ENCODE measurements at places on chromosomes 1 and 21. TPM values are rescaled to one million over a fixed set of nuclear protein-coding genes. Genes with fewer than 3 reads are reported as not detected.

SPRR2F gene
- total RNA-seq = not detected

MFAP2 gene
- total RNA-seq = not detected

DNA sequence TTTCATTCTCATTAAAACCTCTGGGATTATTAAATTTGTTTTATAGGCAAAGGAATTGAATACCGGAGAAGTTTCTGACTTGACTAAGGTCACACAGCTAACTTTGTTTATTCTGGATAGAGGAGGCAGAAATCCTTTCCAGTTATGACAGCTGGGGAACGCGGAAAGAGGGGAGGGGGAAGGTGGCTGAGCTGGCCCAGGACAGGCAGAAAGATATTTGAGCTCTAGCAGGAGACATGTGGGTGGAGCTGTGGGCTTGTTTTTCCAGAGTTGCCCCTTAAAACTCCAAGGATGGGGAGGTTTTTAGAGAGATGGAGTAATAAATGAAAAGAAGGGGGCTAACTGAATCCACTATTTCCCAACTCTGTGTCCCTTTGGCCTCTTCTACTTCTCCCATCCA, 27.8 kb downstream of the FOXD2 start:
- H3K27me3 ChIP-seq = peaks cover 5% of the 10 kb centered on the region
- H3K36me3 ChIP-seq = no peaks in the 10 kb centered on the region
- no peak overlapping the region for H3K4me3 ChIP-seq
- DNase-seq = no peak
- H3K4me1 ChIP-seq = no peaks in the 10 kb centered on the region
- no peak overlapping the region for H3K27ac ChIP-seq

DNA sequence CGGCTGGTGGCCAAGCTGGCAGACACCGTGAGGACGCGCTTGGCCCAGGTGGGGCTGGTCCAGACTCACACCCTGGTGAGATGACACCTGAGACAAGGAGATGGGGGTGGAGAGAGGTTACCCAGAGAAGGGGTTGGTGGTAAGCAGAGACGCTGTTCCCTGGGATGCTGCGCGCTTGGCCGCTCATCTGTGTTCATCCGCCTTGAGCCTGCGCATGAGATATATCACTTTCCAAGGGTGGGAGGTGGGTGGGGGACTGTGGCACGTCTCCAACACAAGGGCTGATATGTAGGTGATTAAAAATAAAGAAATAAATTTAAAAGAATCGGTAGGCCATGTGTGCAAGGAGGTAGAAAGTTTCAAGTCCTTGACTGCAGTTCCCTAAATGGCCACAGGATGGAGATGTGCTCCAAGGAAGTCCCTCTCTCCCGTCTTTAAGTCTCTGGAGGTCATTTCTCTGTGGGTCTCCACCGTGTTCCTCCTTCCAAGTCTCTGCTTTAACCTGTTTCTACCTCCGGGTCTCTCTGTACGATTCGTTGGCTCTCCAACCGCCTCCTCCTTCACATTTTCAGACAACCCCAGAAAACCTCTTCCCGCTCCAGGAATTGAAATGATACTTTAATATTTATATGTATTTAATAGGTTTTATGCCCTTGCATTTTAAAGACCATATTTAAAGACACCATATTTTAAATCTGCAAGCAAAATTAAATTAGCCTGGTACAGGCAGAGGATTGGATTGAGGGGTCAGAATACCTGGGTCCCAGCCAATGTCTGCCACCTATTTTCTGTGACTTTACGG, 4.5 kb downstream of the TTC24 start:
- no peaks in the 10 kb centered on the region for H3K27me3 ChIP-seq
- no peak overlapping the region for H3K4me3 ChIP-seq
- DNase-seq = peak; percentile 65
- no peaks in the 10 kb centered on the region for H3K36me3 ChIP-seq
- no peak overlapping the region for H3K27ac ChIP-seq

DNA sequence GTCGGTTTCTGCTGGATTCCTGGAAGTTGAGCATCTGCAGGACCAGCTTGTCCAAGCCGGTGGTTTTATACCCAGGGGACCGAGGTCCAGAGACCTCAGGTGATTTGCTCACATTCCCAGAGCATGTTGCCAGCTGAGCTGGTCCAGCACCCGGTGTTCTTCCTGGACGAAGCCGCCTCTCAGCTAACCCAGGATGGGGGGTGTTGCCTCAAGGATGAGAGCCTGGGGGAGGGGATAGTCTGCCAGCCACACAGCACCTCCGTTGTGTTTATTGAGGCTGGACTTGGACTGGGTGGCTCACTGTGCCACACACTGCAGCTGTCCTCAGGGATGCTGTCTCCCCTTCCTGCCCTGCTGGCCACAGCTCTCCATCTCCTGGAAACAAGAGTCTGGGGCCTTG, 1.5 kb downstream of the TMEM201 start:
- no peak overlapping the region for H3K4me3 ChIP-seq
- no peaks in the 10 kb centered on the region for H3K36me3 ChIP-seq
- no peaks in the 10 kb centered on the region for H3K27me3 ChIP-seq
- peaks cover 42% of the 10 kb centered on the region for H3K4me1 ChIP-seq
- no peak overlapping the region for H3K27ac ChIP-seq
- no peak for DNase-seq

DNA sequence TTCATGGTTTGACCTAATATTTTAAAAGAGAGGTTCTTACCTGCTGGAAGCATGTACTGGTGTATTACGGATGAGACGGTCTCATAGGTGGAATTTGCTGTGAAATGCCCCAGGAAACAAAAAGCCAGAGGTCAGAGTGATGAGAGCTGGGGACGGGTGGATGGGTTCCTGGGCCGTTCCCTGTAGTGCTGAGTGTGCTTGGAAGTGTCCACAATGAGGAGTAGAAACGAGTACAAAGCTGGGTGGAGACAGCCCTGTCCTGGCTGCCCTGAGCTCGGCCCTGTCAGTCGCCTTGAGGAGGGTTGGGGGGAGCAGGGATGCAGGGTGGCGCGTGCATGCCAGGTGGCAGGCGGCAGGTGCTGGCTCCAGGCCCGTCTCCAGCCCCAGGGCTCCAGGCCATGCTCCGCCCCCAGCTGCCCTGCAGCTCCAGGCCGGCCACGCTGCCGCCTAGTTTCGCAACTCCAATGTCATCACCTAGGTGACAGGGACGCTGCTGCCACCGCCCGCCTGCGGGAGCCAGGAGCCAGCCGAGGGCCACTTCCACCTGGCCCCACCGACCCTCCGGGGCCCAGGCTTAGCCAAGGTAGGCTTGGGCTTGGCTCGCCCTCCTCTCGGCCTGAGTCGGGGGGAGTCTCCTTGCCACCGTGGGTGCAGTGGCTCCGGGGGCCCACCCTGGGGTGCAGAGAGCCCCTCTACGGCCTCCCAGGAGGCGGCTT, 16.4 kb downstream of the TP73 start:
- no peak for DNase-seq
- H3K4me1 ChIP-seq = no peaks in the 10 kb centered on the region
- H3K27ac ChIP-seq = no peak overlapping the region
- H3K4me3 ChIP-seq = no peak overlapping the region
- no peaks in the 10 kb centered on the region for H3K27me3 ChIP-seq
- no peaks in the 10 kb centered on the region for H3K36me3 ChIP-seq

DNA sequence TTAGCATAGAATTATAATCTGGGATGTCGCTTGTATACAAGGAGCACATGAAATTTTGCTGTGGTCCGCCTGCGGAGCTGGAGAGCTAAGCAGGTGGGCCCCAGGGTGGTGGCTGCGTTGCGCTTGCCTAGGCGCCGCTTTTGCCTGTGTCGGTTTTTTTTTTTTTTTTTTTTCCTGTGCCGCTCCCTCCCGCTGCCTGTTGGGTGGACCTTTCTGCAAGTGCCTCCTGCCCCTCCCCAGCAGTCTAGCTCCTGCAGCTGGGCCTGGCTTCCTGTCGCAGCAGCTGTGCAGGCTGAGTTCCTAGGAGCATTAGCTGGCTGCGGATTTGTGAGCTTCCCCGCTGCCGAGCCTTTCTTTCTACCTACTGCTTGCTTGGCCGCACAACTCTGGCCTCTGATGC, 20.6 kb downstream of the PYHIN1 start:
- peaks cover 34% of the 10 kb centered on the region for H3K36me3 ChIP-seq
- peaks cover 9% of the 10 kb centered on the region for H3K4me1 ChIP-seq
- H3K27ac ChIP-seq = no peak overlapping the region
- no peak for DNase-seq

DNA sequence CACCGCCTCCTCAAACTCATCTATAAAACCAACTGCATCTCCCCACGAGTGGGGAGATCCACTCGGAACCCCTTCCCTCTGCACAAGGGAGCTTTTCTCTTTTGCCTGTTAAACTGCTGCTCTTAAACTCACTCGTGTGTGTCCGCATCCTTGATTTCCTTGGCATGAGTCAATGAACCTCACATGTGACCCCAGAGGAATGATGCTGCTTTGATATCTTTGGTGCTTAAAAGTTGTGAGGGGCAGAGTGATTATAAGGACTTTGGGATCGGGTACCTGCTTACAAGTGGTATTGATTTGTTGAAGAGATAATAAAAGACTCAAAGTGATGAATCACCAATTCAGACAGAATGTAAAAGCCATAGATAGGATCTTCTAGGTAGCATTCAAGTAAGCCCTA, 125.3 kb downstream of the GREM2 start:
- H3K4me3 ChIP-seq = no peak overlapping the region
- DNase-seq = no peak
- no peaks in the 10 kb centered on the region for H3K36me3 ChIP-seq
- no peaks in the 10 kb centered on the region for H3K4me1 ChIP-seq

GRCh38 chr1:204705888-204706837, 20.6 kb upstream of the LRRN2 start:
- DNase-seq = no peak
- H3K4me1 ChIP-seq = peaks cover 8% of the 10 kb centered on the region
- H3K27ac ChIP-seq = no peak overlapping the region
- H3K36me3 ChIP-seq = no peaks in the 10 kb centered on the region
- H3K4me3 ChIP-seq = no peak overlapping the region
- no peaks in the 10 kb centered on the region for H3K27me3 ChIP-seq

DNA sequence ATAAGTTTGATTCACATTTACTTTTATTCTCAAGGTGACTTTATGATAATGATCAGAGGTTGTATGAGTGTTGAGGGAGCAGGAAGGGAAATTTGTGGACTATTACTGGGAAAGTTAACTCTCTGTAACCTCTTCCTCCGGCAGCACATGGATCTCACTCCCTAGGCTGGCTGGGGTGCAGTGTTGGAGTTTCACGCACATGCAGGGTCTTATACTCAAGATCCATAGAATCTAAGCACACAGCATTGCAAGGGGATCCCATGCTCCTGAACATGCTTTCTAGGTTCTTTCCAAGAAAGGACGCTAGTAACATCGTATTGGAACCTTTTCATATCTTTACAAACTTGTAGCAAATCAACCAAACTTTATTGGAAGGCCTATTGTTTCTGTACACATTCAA, 757.6 kb upstream of the TPTE start:
- H3K36me3 ChIP-seq = no peaks in the 10 kb centered on the region
- H3K4me3 ChIP-seq = no peak overlapping the region
- H3K4me1 ChIP-seq = no peaks in the 10 kb centered on the region
- H3K27me3 ChIP-seq = no peaks in the 10 kb centered on the region

- no peak overlapping the region for H3K4me3 ChIP-seq
- H3K36me3 ChIP-seq = no peaks in the 10 kb centered on the region
- peak; percentile 55 for DNase-seq
- H3K4me1 ChIP-seq = no peaks in the 10 kb centered on the region
Observed at GRCh38 chr1:108897865-108898720, 21.3 kb downstream of the GPSM2 start.

GRCh38 chr1:223248770-223249140, 105.7 kb upstream of the TLR5 start:
- DNase-seq = peak; percentile 63
- no peaks in the 10 kb centered on the region for H3K36me3 ChIP-seq
- H3K4me1 ChIP-seq = peaks cover 38% of the 10 kb centered on the region
- H3K27me3 ChIP-seq = no peaks in the 10 kb centered on the region

ABCA4 gene
- total RNA-seq = not detected

TMEM52 gene
- not detected for total RNA-seq

DNA sequence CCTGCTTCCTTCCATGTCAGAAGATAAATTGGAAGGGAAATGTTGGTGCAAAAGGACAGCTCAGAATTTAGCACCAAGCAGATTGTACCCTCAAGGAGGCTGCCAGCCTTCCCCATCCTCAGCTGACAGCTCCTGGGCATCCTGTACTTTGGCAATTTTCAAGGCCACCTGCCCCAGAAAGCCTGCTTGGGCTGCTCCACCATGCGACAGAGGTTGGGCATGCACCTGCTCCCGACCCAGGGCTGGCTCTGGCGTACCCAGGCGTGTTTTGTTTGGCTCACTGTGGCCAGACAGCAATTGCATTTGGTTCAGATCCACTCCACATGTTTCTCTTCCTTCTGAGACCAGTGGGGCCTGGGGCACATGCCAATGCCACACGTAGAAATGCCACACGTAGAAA, 547.8 kb downstream of the NPHP4 start:
- no peaks in the 10 kb centered on the region for H3K27me3 ChIP-seq
- H3K27ac ChIP-seq = no peak overlapping the region
- H3K4me3 ChIP-seq = no peak overlapping the region

GRCh38 chr21:31340942-31341487, 3.0 kb downstream of the TIAM1 start:
- no peak for DNase-seq
- no peak overlapping the region for H3K4me3 ChIP-seq
- no peak overlapping the region for H3K27ac ChIP-seq
- H3K4me1 ChIP-seq = peaks cover 29% of the 10 kb centered on the region

CHI3L2 gene
- 1.9 TPM for total RNA-seq

GRCh38 chr1:235946571-235946981, 79.9 kb upstream of the LYST start:
- no peak overlapping the region for H3K27ac ChIP-seq
- DNase-seq = no peak
- H3K4me3 ChIP-seq = no peak overlapping the region
- no peaks in the 10 kb centered on the region for H3K36me3 ChIP-seq

DNA sequence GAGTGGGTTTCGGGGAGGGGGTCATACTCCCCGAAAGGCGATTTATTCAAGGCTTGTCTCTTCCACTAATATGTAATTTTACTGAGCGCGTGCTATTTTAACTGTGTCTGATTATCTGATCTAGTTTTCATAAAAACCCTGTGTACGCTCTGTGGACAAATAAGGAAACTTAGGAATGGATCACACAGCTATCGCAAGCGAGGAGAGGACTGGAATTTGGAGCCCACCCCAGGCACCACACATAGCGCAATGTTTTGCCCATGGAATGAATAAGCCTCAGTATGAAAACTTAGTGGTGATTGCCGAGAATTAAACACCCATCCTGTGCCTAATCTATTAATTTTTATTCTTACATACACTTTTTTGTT, 9.8 kb upstream of the RAB42 start:
- no peaks in the 10 kb centered on the region for H3K27me3 ChIP-seq
- H3K4me1 ChIP-seq = peaks cover 33% of the 10 kb centered on the region
- peak overlapping the region; percentile 82 for H3K27ac ChIP-seq
- H3K36me3 ChIP-seq = peaks cover 27% of the 10 kb centered on the region
